ENCODE measurements at places on chromosomes 7 and 10. TPM values are rescaled to one million over a fixed set of nuclear protein-coding genes. Genes with fewer than 3 reads are reported as not detected.

The NEUROD6 gene
- not detected for total RNA-seq

DNA sequence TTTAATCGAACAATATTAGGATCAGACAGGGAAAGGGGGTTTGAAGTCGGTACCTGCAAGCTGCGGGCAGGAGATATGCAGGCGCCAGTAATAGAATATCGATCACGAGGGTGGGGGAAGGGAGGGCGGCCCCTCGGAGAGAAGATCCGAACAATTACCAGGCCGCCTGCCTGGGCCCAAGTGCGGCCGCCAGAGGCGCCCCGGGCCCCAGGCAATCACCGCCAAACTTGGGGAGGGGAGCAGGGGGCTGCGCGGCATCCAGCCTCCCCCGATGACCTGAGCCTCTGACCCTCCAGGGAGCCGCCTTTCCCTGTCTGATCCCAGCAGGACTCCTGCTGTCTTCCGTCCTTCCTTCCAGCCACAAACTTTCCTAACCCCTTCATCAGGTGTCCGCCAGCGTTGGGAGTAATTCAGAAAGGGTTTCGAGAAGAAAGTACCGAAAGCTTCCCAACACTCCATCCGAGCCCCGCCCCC is 1.1 kb downstream of the NKX1-2 start:
- no peak overlapping the region for H3K27ac ChIP-seq
- no peak overlapping the region for H3K4me3 ChIP-seq
- no peak for DNase-seq
- no peaks in the 10 kb centered on the region for H3K36me3 ChIP-seq
- peaks cover 5% of the 10 kb centered on the region for H3K27me3 ChIP-seq
- H3K4me1 ChIP-seq: peaks cover 3% of the 10 kb centered on the region

The EZH2 gene
- total RNA-seq: 2.1 TPM

GRCh38 chr7:105907129-105907846 is 30.9 kb upstream of the ATXN7L1 start:
- H3K4me1 ChIP-seq: no peaks in the 10 kb centered on the region
- no peaks in the 10 kb centered on the region for H3K36me3 ChIP-seq
- DNase-seq: no peak
- no peaks in the 10 kb centered on the region for H3K27me3 ChIP-seq

DNA sequence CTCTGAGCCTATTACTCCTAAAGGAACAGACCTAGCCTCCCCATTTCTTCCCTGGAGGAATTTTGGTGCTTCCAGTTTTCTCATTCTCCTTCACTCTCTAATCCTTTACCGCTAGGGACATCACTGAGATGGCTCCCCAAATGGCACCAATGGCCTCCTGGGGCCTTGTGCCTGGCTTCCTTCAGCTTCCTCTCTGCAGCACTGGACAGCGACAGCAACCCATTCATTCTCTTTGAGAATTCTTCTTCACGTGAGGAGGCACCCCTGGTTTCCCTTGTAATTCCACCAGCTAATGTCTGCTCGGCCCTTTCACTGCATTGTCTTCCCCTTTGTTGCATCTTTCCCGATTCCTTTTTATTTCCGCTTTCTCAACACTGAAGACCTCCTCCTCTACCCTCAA is 24.6 kb upstream of the KDM7A start:
- H3K27me3 ChIP-seq: no peaks in the 10 kb centered on the region
- peak overlapping the region; percentile 15 for H3K27ac ChIP-seq
- no peaks in the 10 kb centered on the region for H3K4me1 ChIP-seq
- no peak for DNase-seq
- no peaks in the 10 kb centered on the region for H3K36me3 ChIP-seq
- H3K4me3 ChIP-seq: no peak overlapping the region
